Activated CD8-positive, alpha-beta T cell treated with anti-CD3 and anti-CD28 coated beads for 36 hours (primary cell): ENCODE measurements at places on chromosomes 2 and 18.

- no peaks in the 10 kb centered on the region for H3K36me3 ChIP-seq
- peaks cover 4% of the 10 kb centered on the region for H3K4me1 ChIP-seq
- no peak overlapping the region for H3K27ac ChIP-seq
- H3K27me3 ChIP-seq, result no peaks in the 10 kb centered on the region
- peak; percentile 20 for DNase-seq
- H3K4me3 ChIP-seq, result no peak overlapping the region
These were observed 48.9 kb upstream of the ASXL2 start for GRCh38 chr2:25926984-25927756.

DNA sequence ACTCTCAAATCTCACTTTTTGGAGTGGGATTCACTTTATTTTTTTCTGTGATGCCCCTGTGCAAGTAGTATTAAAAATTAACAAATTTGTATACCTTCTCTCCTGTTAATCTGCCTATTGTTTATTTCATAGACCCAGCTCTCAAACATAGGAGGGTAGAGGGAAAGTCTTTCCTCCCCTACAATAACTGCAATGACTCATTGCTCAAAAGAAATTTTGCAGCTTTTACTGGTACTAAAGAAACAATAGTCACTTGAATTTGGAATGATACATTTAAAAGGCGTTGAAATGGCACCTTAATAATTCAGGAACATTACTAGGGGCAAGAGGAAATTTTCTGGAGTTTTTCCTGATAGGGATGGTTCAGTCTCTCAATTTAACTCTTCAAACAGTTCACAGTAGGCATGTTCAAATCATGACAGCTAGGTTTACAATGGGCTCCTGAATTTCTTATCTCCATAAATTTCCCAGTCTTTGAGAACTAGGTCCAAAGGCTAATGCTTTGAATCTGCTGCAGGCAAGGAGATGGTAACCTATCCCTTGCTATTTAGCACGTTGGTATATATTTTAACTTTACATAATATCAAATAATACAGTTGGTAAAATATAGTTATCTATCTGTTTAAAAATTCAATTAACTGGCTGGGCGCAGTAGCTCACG lies 88.8 kb downstream of the CHN1 start:
- no peaks in the 10 kb centered on the region for H3K4me1 ChIP-seq
- H3K4me3 ChIP-seq, result no peak overlapping the region
- no peak overlapping the region for H3K27ac ChIP-seq
- H3K27me3 ChIP-seq, result no peaks in the 10 kb centered on the region
- DNase-seq, result no peak
- H3K36me3 ChIP-seq, result no peaks in the 10 kb centered on the region

DNA sequence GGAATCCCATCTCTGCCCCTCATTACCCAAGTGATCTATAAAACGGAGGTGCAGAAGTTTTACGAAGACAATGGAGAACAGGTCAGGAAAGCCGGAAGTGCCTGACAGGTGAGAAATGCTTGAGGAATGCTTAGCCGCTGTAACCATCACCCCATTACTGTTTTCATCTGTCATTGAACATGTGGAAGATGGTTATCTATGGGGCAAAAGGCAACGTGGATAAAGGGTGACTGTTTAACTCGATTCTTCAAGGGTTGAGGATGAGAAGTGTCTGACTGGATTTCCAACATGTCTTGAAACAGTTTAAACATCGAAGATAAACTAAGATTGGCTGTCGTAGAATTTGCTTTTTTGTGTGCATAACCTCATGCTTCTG lies 17.3 kb downstream of the HK2 start:
- H3K4me1 ChIP-seq, result peaks cover 52% of the 10 kb centered on the region
- H3K4me3 ChIP-seq, result no peak overlapping the region
- no peaks in the 10 kb centered on the region for H3K27me3 ChIP-seq
- H3K27ac ChIP-seq, result no peak overlapping the region
- no peak for DNase-seq
- peaks cover 54% of the 10 kb centered on the region for H3K36me3 ChIP-seq

GRCh38 chr18:68034296-68034695 lies 517.8 kb upstream of the DSEL start:
- DNase-seq, result no peak
- H3K4me1 ChIP-seq, result no peaks in the 10 kb centered on the region
- H3K4me3 ChIP-seq, result no peak overlapping the region
- no peaks in the 10 kb centered on the region for H3K36me3 ChIP-seq
- no peak overlapping the region for H3K27ac ChIP-seq

DNA sequence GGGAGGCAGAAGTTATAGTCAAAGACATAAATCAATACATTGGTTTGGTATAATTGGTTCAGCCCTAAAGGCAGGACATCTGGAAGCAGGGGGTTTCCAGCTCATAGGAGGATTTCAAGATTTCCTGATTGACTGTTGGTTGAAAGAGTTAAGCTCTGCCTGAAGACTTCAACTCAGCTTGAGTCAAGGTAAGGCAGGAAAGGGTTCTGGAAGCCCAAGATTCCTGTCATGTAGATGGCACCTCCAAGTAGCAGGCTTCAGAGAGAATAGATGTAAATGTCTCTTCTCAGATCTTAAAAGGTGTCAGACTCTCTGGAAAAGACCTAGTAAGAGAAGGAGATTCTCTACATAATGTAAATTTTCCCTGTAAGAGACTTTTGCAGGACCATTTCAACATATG lies 335.3 kb downstream of the RIT2 start:
- no peaks in the 10 kb centered on the region for H3K27me3 ChIP-seq
- no peaks in the 10 kb centered on the region for H3K4me1 ChIP-seq

GRCh38 chr2:45380131-45380836 lies 230.8 kb downstream of the SRBD1 start:
- no peak overlapping the region for H3K27ac ChIP-seq
- no peaks in the 10 kb centered on the region for H3K4me1 ChIP-seq
- no peaks in the 10 kb centered on the region for H3K36me3 ChIP-seq
- DNase-seq, result no peak

DNA sequence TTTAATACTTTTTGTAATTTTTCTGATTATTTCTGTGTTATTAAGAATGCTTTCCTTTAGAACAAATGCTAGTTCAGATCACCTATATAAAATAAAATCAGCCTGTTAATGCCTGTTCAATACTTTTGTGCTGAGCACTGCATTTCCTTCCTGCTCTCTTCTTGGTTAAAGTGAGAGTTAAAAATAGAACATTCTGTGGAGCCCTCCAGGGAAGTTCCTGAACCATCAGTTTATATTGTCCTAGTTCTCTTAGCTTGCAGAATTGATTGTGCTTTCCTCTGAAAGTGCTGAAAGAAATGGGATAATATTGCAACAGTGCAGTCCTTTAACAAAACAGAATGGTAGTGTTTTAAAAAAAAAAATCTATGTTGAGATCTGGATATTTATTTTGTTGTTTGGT lies 74.6 kb upstream of the UBXN4 start:
- peaks cover 34% of the 10 kb centered on the region for H3K36me3 ChIP-seq
- DNase-seq, result no peak
- no peaks in the 10 kb centered on the region for H3K27me3 ChIP-seq
- H3K4me1 ChIP-seq, result peaks cover 25% of the 10 kb centered on the region
- no peak overlapping the region for H3K4me3 ChIP-seq

- H3K36me3 ChIP-seq, result peaks cover 9% of the 10 kb centered on the region
- H3K27me3 ChIP-seq, result no peaks in the 10 kb centered on the region
- peak overlapping the region; percentile 87 for H3K4me3 ChIP-seq
- no peak for DNase-seq
- peak overlapping the region; percentile 95 for H3K27ac ChIP-seq
These were observed 881 bp downstream of the PIKFYVE start for GRCh38 chr2:208266936-208267335.

- no peak overlapping the region for H3K27ac ChIP-seq
- peaks cover 24% of the 10 kb centered on the region for H3K4me1 ChIP-seq
- H3K36me3 ChIP-seq, result no peaks in the 10 kb centered on the region
- no peak for DNase-seq
- no peak overlapping the region for H3K4me3 ChIP-seq
These were observed 23.9 kb upstream of the EPAS1 start for GRCh38 chr2:46273225-46273863.

DNA sequence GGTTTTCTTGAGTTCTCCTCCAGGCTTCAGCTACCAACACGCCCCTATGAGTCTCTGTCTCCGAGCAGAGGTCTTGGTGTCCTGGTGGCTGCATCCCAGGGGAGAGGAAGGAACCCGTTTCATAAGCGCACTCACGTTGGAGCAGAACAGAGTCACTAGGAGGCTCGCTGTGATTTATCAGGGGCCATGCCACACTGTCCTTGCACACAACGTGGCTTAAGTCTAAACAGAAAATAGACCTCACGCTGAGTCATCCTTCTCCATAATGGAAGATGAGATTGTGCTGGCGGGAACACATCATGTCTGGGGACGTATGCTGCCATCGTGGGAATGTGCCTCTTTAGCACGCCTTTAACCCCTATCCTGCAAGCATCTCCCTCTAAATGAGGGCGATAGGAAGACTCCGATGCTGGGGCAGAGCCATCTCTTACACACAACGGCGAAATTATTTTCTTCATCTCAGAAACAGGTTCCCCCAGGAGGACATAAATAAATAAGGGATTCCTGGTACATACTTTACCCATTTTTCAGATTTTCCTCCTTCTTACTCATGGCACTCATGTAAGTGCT lies 211.4 kb downstream of the KLHL29 start:
- H3K4me1 ChIP-seq, result no peaks in the 10 kb centered on the region
- no peak overlapping the region for H3K4me3 ChIP-seq
- no peak for DNase-seq
- no peak overlapping the region for H3K27ac ChIP-seq
- peaks cover 1% of the 10 kb centered on the region for H3K27me3 ChIP-seq
- no peaks in the 10 kb centered on the region for H3K36me3 ChIP-seq

- H3K27ac ChIP-seq, result no peak overlapping the region
- DNase-seq, result no peak
- H3K4me1 ChIP-seq, result peaks cover 17% of the 10 kb centered on the region
- H3K36me3 ChIP-seq, result no peaks in the 10 kb centered on the region
- H3K27me3 ChIP-seq, result peaks cover 8% of the 10 kb centered on the region
These were observed 206.9 kb downstream of the BCL2 start for GRCh38 chr18:63112706-63113105.

DNA sequence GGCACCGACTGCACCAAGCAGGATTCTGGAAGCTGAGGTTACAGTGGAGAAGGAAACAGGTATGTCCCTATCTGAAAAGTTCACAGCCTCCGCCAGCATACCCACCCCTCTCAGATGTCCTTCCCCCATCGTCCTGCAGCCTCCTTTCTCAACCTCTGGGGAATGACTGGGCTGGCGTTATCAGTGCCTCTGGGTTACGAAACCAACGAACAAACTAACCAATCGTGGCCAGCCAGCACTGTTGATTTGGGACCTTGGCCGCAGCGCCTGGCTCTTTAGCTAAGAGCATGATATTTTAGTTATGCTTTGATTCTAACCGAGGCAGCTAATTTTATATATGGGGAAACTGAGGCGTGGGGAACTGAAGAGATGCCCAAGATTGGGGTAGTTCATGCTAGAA lies 233.0 kb downstream of the TFCP2L1 start:
- no peak overlapping the region for H3K4me3 ChIP-seq
- no peaks in the 10 kb centered on the region for H3K36me3 ChIP-seq
- DNase-seq, result no peak
- H3K27ac ChIP-seq, result no peak overlapping the region
- H3K4me1 ChIP-seq, result no peaks in the 10 kb centered on the region

- no peaks in the 10 kb centered on the region for H3K4me1 ChIP-seq
- no peak overlapping the region for H3K27ac ChIP-seq
These were observed 5.4 kb upstream of the SLC3A1 start for GRCh38 chr2:44269831-44270230.

GRCh38 chr18:38993342-38993741 lies 1427.7 kb upstream of the CELF4 start:
- no peak for DNase-seq
- no peak overlapping the region for H3K4me3 ChIP-seq
- no peaks in the 10 kb centered on the region for H3K27me3 ChIP-seq
- no peaks in the 10 kb centered on the region for H3K4me1 ChIP-seq
- no peaks in the 10 kb centered on the region for H3K36me3 ChIP-seq
- H3K27ac ChIP-seq, result no peak overlapping the region

DNA sequence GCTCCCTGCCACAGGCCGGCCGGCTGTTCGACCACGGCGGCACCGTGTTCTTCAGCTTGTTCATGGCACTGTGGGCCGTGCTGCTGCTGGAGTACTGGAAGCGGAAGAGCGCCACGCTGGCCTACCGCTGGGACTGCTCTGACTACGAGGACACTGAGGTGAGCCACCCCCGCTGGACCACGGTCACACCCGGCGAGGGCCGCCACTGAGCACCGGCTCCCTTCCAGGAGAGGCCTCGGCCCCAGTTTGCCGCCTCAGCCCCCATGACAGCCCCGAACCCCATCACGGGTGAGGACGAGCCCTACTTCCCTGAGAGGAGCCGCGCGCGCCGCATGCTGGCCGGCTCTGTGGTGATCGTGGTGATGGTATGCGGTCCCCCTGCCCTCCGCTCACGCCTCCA lies 20.8 kb downstream of the ANO7 start:
- no peak for DNase-seq
- no peak overlapping the region for H3K27ac ChIP-seq
- no peaks in the 10 kb centered on the region for H3K27me3 ChIP-seq
- no peaks in the 10 kb centered on the region for H3K36me3 ChIP-seq
- no peak overlapping the region for H3K4me3 ChIP-seq
- H3K4me1 ChIP-seq, result no peaks in the 10 kb centered on the region

DNA sequence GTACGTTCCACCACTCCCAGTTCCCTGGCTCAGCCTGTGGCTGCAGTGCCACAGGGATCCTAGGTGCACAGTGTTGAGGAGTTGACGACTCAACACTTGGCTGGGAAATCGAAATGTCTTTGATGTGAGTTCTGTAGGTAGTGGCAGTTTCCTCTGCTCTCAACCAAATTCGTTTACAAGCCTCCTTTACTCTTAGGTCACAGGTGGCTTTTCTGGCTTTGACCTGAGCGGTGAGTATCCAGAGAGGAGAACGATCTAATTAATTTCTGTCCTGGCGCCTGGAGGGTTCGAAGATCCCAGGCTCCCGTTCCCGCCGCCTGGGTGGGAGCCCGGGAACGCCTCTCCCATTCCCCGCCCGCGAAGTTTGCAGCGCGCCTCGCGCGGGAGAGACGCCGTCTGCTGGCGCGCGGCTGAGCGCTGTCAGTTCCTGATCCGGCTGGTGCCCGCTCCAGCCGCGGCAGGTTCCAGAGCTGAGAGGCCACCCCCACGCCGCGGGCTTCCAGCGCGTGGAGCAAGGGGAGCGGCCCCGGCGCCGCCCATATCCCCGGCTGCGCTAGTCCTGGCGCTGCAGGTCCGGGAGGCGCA lies at the start of gene LAMA3:
TSS of gene LAMA3 (plus strand) at position 423 of the 585 bp plus-strand sequence. CDS start 231 bp downstream, outside the sequence.
- peak; percentile 27 for DNase-seq
- H3K36me3 ChIP-seq, result no peaks in the 10 kb centered on the region
- peaks cover 5% of the 10 kb centered on the region for H3K4me1 ChIP-seq
- peak within 1 kb of the TSS; percentile 52 for H3K4me3 ChIP-seq

GRCh38 chr18:24627644-24628315 lies 167.3 kb downstream of the HRH4 start:
- no peak for DNase-seq
- H3K27ac ChIP-seq, result no peak overlapping the region
- peaks cover 1% of the 10 kb centered on the region for H3K27me3 ChIP-seq
- H3K36me3 ChIP-seq, result no peaks in the 10 kb centered on the region
- no peaks in the 10 kb centered on the region for H3K4me1 ChIP-seq
- H3K4me3 ChIP-seq, result no peak overlapping the region
